Fibroblast of skin of back (primary cell): ENCODE measurements at places on chromosomes 7 and 10.

DNA sequence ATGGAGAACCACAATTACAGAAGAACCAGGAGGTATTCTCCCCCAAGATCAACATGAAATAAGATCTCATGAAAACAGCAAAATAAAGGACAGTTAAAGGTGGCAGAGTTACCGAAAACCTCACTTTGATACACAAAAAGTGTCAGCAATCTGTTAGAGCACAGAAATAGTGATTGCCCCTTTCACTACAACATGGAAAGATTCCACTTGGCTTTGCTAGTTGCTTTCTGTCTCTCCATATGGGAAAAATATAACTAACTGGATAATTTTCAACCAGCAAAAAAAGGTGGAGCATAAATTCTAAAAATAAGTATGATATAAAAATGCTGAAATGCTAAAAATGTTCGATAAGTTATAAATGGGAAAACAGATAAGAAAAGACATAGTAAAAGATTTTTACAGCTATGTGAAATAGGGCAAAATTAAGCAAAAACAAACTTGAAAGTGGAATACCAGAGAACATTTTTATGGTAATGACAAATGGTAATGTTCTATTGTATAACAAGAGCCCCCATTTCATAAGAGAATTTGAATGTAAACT is 90.2 kb downstream of the GPR85 start:
- peak; percentile 13 for DNase-seq

DNA sequence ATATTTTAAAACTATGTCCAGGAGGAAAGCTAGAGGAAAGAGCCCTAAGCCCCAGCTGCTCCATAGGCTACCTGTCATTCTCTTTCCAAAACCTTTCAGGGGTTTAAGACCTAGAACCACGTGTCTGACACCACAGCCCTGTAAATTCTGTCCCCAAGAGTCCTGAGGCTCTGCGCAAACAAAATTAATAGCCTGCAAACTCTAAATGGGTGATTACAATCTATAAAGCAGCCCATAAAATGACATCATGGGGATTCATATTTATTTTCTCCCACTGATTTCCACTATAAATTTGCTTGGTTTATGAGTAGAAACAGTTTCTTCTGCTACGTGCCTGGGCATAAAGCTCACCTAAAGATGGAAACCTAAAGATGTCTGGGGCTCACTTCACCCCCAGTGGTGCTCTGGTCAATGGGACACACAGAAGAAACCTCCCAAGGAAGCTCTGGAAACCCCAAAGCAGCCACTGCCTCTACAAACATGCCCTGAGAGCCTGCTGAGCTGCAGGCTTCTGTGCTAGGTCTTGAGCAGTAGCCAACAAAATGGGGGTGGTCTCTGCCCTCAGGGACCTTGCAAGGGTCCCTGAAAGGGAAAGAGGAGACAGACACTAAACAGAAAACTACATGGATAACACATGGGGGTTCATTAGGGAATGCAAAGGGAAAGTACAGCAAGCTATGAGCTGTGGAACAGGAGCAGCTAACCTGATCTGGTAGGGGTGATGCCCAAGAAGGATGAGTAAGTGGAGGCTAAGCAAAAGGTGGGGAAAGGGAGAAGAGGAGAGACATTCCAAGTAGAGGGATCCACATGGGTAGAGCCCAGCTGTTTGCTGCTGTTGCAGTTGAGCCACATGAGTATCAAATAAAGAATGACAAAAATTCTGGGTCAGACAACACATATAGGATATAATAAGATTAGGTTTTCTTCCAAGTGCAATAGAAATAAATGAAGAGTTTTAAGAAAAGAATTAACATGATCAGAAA is 331.7 kb downstream of the KCNMA1 start:
- DNase-seq: peak; percentile 77

DNA sequence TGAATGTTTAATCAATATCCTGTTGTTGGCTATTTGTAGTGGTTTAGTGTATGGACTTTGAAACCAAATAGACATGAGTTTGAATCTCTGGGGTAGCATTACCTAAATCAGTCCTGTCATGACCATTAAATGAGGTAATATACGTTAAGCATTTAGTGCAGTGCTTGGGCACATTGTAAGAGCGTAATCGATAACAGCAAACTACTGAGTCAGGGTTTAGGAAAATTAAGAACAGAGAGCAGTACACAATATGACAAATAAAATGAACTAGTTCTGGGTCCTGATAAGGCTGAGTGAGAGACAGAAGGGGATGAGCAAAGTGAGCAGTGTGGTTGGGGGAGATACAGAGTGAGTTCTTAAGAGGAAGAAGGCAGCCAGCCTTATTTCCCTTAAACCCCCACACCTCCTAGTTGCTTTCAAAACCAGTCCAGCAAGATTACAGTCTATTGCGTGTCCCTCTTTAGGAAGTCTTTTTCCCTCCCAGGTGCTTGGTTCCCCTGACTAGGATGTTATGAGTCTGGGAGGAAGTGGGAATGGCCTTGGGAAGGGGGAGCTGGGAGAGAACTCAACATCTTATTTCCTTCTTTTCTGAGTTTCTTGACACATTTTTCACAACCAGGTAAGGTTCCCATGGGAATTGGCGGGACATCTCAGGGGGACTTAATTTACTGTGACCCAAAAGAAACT is 171.0 kb downstream of the SND1 start:
- no peak for DNase-seq

GRCh38 chr10:128466831-128467371 is 340.7 kb upstream of the MKI67 start:
- DNase-seq: no peak

DNA sequence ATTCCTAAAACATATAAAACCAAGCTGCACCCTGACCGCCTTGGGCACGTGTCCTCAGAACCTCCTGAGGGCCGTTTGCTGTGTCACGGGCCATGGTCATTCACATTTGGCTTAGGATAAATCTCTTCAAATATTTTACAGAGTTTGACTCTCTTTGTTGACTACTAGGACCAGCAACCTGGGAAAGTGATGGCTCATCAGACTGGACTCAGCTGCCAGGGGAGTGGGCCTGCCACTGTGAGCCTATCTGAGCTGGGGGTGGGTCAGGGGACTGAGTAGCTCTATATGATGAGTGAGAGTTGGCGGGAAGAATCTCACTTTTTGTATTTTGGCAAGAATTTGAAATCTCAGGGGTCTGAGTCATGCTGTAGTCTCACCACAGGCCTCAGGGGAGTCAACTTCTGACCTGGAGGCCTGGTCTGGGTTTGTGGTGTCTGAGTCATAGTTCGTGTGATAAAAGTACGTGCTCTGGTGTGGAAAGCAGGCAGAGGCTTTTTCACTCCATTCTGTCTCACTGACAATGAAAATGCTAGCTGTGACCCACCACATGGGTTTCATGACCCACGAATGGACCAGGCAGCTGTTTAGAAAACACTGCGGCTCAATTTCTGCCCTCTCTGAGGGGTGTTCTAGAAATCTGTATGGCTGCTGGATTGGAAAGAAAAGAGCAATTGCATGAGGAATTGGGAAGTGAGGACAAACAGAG is 4.2 kb upstream of the UPP1 start:
- peak; percentile 99 for DNase-seq

DNA sequence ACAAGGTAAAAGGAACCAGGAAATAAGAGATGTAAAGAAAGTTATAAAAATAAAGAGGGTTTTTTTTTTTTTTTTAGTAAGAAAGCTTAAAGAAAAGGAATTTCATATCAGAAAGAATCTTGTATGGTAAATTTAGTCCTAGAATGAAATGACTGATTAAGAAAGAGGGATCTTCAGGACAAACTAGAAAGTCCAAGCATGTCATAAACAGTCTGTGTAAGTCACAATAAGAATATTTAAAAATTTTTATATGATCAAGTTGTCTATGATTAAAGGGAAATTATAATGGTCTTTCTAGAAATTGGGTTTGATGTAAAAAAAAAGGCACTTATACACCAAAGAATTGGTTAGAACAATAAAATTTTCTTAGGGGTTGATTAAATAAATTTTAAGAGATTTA is 289.5 kb downstream of the XPNPEP1 start:
- DNase-seq: peak; percentile 5

- DNase-seq: peak; percentile 26
These were observed 103.3 kb downstream of the TPST1 start for GRCh38 chr7:66308411-66308810.
